Fibroblast of skin of right quadriceps (primary cell): ENCODE measurements at places on chromosomes 2 and 18.
A peak's percentile ranks its signal among the peaks of the same experiment; 100 is the strongest.

- DNase-seq: no peak
Measured at GRCh38 chr2:218963601-218964000, 4.1 kb downstream of the CDK5R2 start.

DNA sequence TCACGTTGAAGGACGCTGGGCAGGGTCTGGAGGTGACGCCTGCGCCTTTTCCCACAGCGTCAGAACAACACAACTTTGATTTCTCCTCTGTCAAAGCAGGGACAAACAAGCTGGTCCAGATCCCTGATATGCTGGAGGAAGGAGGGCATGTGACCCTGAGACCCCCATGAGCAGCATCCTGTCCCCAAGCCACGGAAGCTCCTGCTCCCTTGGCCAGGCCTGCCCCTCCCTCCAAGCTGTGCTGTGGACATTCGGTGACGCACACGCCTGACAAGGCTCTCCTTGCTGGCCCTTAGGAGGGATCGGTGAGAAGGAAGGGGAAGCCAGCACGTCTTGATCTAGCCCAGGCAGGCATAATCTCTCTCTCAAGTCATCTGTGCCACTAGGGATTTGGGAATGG lies 11.3 kb downstream of the MLPH start:
- peak; percentile 43 for DNase-seq

- peak; percentile 19 for DNase-seq
Measured at GRCh38 chr2:62920070-62920469, 130.6 kb upstream of the OTX1 start.

- DNase-seq: no peak
Measured at GRCh38 chr2:38494394-38494793, 108.3 kb downstream of the HNRNPLL start.

DNA sequence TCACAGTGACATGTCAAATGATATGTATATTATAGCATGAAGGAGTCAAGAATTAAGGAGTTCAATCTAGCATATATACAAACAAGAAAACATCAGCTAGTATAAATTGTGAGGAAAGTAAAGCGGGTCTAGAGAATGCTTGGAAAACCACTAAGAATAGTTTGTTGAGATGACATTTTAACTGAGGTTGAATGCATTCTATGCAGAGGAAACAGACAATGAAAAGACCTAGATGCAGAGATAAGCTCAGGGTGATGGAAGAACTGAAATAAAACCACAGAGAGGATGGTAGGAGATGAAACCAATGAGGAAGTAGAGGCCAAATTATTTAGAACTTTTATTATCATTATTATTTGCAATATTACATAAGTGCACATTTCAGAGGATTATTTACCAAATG lies 803.6 kb upstream of the FANCL start:
- DNase-seq: no peak

DNA sequence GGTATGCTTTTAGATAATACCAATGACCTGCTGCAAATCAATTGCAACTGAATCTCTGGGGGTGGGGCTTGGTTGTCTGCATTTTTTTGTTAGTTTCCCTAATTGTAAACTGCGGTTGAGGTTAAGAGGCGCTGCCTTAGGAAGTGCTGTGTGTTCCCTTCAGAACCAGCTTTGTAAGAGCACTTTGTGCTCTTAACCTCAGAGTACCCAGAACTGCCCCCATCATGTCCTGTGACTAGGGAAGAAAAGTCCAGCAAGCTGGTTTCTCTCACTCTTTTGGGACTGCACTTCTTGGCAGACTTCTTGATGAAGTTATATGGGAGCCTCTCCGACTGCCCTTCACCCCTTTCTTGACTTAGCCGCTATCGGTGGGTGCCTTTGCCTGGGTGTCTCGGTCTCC lies 245.5 kb upstream of the CXCR4 start:
- DNase-seq: no peak

DNA sequence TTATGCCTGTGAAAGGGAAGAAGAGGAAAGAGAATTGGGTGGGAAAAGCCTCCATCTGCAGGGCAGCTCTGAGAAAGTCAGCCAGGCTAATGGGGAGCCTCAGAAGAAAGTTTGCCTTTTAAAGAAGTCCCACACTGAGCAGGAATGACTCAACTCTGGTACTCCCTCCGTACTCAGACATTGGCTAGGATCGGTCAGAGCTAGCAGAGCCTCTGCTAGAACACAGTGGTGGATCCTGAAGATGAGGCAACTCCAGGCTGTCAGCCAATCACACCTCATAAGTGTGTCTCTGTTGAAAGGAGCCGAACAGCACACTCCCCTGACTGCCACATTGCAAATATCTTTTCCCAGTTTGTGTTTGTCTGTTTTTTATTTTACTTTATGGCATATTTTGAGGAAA lies 96.9 kb downstream of the HNRNPLL start:
- DNase-seq: peak; percentile 79

DNA sequence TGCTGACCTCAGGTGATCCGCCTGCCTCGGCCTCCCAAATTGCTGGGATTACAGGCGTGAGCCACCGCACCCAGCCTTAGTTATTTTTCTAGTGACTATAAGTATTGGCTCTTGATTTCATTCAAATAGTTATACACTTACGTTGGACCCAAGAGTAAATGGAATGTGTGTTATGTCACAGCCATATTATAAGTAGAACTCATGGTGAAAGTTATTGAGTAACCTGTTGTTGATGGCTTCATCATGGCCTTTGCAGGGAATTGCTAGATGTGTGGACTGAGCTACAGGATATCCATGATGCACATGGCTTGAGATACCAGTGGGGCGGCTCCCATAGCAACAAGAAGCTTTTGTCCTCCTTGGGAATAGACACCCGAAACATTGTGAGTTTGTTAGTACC lies 44.7 kb downstream of the AFTPH start:
- no peak for DNase-seq

GRCh38 chr2:513981-514706 lies 163.1 kb downstream of the TMEM18 start:
- no peak for DNase-seq

- DNase-seq: peak; percentile 97
Measured at GRCh38 chr18:11324956-11325882, 175.8 kb upstream of the PIEZO2 start.

- no peak for DNase-seq
Measured at GRCh38 chr2:128552806-128553551, 234.3 kb upstream of the HS6ST1 start.

DNA sequence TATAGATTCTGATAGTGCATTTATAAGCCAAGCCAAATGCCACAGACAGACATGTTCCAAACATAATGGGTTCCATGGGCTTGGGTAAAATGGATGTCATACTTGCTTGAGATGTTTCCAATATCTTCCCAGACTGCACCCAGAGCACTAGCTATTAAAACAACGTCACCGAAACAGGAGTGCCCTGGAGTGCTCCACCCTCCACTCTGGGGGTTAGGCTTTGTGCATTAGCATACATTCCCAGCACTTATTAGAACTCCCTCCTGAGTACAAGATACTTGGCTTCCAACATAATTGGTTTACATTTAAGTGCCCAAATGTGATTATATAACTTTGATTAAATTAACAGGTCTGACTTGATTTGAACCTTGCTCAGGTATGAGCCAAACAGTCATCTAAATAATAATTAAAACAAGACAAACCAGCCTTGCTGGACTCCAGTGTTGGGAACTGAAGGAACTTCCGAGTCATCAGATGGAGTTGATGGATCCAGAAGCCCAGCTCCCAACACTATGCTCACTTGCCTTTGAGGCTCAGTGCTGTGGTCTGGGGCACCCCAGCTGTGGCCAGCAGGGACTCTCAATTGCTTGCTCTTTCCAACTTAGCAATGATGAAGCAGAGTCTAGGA lies 60.5 kb upstream of the LGALSL start:
- DNase-seq: no peak

- peak; percentile 70 for DNase-seq
Measured at GRCh38 chr2:177338177-177338721, 54.3 kb upstream of the AGPS start.

DNA sequence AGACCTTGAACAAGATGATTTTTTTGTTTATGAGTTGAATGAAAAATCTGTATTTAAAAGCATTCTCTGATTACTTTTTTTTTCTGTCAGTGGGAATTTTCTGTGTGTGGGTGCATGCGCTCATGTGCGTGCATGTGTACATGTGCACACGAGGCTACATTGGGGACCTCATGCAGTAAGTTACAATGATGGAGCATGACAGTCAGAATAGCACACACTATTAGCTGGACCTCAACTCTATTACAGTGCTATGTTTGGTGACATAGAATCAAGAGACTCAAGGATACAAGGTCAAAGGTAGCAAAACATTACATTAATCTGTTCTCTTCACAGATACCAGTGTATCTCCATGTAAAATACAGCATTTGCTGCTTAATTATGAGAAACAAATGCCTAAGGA lies 276.8 kb upstream of the FIGN start:
- DNase-seq: no peak

- DNase-seq: no peak
Measured at GRCh38 chr2:189851174-189851826, 67.0 kb downstream of the PMS1 start.

GRCh38 chr18:45954070-45954934 lies 12.8 kb downstream of the EPG5 start:
- DNase-seq: peak; percentile 95

- no peak for DNase-seq
Measured at GRCh38 chr2:24816404-24816803, 23.2 kb downstream of the CENPO start.

DNA sequence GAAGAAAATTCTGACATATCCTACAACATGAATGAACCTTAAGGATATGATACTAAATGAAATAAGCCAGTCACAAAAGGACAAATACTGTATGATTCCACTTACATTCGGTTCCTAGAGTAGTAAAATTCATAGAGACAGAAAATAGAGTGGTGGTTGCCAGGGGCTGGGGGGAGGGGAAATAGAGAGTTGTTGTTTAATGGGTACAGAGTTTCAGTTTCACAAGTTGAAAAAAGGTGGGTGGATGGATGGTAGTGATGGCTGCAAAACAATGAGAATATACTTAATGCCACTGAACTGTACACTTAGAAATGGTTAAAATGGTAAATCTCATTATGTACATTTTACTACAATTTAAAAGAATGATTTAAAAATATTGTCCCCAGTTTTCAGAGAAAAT lies 53.3 kb upstream of the NFU1 start:
- DNase-seq: no peak

- DNase-seq: peak; percentile 99
Measured at GRCh38 chr2:84807063-84807485, 73.8 kb downstream of the TRABD2A start.

GRCh38 chr2:28896906-28897305 lies 2.4 kb downstream of the WDR43 start:
- DNase-seq: peak; percentile 54

GRCh38 chr18:69727912-69728572 lies 219.6 kb downstream of the CD226 start:
- DNase-seq: peak; percentile 23

GRCh38 chr2:235077046-235077445 lies 125.2 kb downstream of the SH3BP4 start:
- DNase-seq: peak; percentile 61

DNA sequence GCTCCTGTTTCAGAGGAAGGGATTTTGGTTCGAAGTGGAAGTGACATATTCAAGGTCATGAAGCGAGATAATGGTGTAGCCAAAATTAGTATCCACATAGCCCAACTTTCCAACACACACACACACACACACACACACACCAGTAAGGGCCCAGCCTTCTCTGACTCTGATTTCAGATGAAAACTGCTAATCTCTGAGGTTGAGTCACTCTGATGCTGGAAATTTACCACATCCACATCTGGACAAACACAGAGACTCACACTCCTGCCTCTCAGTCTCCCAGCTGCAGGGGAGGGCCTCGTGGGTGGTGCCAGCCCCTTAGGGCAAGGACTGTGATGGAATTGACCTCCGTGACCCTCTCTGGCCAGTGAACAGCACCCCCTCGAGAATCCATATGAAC lies 29.0 kb upstream of the SLC35F6 start:
- peak; percentile 84 for DNase-seq

DNA sequence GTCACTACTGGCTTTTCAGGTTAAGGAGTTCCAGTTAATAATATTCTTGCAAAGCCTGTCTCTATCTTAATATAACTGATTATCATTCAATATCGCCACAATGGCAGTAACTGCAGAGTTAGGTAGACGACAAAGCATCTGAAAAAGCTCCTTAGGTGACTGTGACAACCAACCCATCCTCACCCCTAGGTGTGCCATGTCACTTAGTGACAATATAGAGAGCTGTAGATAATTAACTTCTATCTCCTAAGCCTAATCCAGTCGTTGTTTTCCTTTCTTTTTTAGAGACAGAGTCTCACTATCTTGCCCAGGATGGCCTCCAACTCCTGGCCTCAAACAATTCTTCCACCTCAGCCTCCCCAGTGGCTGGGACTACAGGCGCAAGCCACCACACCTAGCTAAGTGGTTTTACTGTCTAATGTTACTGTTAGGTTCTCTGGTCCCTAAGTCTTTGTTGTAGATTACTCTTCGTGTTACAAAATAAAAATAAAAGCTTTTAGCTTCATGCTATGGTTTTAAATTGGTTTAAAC lies 65.2 kb downstream of the SPIRE1 start:
- no peak for DNase-seq

GRCh38 chr18:13558124-13558523 lies 168.2 kb downstream of the FAM210A start:
- peak; percentile 22 for DNase-seq

- DNase-seq: peak; percentile 88
Measured at GRCh38 chr2:201128933-201129505, 13.1 kb downstream of the CFLAR start.

DNA sequence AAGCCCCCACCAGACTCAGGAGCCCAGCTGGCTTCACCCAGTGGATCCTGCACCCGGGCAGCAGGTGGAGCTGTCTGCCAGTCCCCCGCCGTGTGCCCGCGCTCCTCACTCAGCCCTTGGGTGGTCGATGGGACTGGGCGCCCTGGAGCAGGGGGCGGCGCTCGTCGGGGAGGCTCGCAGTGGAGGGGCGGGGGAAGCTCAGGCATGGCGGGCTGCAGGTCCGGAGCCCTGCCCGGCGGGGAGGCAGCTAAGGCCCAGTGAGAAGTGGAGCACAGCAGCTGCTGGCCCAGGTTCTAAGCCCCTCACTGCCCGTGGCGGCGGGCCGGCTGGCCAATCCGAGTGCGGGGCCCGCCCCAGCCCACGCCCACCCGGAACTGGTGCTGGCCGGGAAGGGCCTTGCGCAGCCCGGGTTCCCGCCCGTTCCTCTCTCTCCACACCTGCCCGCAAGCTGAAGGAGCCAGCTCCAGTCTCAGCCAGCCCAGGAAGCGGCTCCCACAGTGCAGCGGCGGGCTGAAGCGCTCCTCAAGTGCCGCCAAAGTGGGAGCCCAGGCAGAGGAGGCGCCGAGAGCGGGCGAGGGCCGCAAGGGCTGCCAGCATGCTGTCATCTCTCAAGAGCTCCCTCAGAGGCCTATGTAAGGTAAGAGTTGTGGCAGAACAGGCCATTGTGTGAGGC lies 1307.8 kb upstream of the TMEFF2 start:
- no peak for DNase-seq

DNA sequence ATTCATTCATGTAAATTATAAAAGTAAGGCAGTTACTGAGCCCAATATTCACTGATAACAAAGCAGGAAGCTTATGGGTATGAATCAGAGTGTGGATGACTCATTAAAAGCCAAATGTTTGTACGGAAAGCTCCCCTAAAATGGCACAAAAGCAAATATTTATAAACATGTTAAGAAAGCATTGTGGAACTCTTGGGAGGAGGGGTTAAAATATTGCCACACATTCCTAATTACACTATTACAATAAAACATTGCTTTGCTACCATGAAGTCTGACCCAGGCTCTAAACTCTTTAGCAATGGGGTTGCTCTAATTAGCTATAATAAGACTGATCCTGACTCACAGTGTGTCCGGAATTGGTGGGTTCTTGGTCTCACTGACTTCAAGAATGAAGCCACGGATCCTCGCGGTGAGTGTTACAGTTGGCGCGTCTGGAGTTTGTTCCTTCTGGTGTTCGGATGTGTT lies 110.9 kb downstream of the NAB1 start:
- DNase-seq: peak; percentile 86

GRCh38 chr2:39138837-39139211 lies 18.0 kb upstream of the SOS1 start:
- no peak for DNase-seq
